ENCODE measurements at places on chromosomes 7 and 10.

DNA sequence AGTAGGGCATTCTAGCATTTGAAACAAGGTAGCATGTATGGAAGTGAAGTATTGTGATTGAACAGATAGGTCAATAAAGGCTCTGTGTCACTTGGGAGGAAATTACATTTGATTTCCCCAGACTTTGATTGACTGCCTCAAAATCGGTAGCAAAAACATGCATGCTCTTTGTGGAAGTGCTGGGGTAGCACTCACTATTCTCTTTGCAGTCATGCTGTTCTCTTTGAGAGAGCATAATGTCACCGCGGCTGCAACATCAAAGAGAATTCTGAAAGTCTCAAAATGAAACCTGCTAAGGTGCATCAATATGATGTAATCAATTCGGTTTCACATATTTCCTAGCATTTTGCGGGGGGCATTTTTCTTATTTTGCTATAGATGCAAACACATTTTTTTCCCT, 64.2 kb downstream of the ARMC3 start:
- peak; percentile 34 for DNase-seq

DNA sequence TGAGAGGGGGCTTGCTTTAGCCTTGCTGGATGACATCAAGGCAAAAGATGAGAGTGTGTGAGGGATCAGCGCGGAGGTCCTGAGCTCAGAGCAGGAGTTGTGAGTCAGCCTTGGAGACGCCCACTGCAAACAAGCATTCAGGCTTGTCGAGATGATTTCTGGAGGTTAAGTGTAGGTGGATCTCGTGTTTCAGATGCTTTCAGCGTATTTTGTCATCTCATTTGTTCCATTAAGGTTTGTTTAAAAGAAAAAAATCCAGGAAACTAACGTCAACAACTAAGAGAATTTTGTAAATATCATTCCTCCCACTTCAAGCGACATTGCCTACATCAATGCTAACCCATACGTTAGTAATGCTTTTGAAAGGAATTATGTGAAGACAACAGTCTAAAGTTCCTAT, 715.4 kb upstream of the NRP1 start:
- DNase-seq = no peak

- DNase-seq = no peak
These were observed 8.2 kb downstream of the TPK1 start for GRCh38 chr7:144827621-144828020.

DNA sequence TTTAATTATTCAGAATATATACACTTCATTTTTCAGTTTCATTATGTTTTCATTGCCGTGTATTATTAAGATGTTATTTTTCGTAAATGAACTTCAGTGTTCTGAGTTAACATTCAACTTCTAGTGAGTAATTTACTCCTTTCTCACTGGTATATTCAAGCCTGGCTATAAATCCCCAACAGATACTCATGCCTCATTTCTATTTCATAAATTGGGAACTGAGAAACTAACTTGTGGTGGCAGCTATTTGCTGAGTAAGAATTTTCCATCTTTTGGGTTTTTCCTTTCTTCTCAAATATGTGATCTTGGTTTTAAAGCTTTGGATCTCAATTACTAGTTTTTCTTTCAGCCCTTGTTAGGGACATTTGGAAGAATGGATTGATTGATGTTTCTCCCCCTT, 281.1 kb downstream of the CDK14 start:
- DNase-seq = no peak

GRCh38 chr7:155560196-155560885, 14.0 kb upstream of the CNPY1 start:
- no peak for DNase-seq

- no peak for DNase-seq
These were observed 178.0 kb downstream of the RNF216 start for GRCh38 chr7:5603241-5604140.

DNA sequence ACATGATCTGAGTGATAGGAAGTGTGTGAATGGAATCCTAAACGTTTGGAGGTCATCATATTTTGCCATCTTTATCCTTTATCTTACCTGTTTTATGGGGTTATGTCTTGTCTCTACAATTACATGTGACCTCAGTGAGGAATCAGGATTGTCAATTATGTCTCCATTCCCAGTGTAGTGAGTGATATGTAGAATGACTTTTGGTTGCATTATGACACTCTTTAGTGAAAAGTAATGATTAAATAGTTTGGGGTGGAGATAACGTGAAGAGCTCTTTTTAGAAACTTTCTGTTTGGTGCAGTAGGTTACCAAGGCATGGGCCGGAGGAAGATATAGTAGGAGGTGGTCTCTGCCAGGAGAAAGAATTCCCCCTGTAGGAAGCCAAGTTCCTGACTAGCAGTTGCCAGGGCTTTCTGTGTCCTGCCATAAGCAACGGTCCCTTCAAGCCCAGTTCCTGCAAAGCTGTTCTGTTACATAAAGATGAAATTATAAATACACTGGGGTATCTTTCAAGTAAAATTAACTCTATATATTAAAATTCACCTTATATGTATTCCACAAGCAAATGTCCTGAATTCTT, 228.2 kb downstream of the NSUN6 start:
- no peak for DNase-seq

DNA sequence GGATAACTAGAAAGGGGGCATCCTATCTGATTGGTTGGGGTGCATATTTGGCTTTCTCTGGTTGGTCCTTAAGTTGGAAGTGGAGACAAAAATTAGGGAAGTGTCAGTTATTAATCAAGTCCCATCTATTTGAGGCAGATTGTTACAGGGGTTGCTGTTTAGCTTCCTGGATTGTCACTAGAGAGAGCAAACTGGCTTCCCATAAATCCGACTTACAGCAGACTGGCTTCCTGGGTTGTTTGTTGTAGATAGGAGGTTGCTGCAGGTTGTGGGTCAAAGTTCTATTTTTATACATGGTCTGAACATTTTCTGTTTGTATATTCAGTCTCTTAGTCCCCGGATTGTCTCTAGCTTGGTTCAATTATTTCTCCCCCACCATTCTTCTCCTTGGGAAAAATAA, 106.1 kb upstream of the HABP2 start:
- no peak for DNase-seq

DNA sequence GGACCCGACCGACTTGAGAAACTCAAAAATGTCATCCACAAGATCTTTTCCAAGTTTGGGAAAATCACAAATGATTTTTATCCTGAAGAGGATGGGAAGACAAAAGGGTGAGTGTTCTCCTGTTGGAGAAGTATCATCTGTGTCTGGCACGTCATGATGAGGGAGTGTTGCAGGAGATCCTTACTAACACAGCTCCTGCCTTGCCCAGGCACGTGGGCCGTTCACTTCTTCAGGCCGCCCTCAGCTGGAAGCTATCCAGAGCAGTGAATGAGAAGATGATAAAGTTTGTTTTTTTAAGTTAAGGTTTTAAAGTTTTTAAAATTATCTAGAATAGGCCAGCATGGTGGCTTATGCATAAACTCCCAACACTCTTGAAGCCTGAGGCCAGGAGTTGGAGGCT, 6.2 kb downstream of the EIF3B start:
- no peak for DNase-seq

- DNase-seq = peak; percentile 29
These were observed 102.4 kb downstream of the SEMA3A start for GRCh38 chr7:84092207-84092606.

GRCh38 chr7:151770232-151770631, 106.7 kb downstream of the PRKAG2 start:
- no peak for DNase-seq
